ENCODE measurements at places on chromosomes 7 and 10.

GRCh38 chr7:98777051-98777450, 92.8 kb downstream of the TMEM130 start:
- DNase-seq: no peak

DNA sequence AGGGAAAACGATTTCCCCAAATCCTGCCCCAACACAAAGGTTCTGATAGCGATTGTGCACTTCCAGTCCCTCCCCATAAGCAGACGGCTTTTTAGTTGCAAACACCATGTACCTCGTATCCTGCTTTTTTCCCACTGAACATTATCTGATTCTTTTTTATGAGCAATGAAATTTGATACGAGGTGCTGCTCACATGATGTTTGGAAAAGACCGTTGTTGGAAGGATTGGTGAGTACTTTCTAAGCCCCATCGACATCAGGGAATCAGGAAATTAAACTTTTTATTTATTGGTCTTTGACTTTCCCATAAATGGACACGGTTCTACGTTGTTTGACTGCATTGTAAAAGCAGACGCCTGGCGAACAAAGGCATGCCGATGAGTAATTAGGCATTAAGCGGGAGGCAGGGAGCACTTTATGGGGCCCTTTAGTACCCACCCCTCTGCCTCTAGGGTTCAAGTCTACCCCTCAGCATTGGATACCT, 49.4 kb downstream of the TEX36 start:
- no peak for DNase-seq

GRCh38 chr10:4691776-4692175, 134.2 kb upstream of the AKR1E2 start:
- DNase-seq: no peak

GRCh38 chr10:136465-136762, 1.2 kb downstream of the ZMYND11 start:
- DNase-seq: no peak

GRCh38 chr10:3339531-3339950, 167.0 kb upstream of the PITRM1 start:
- no peak for DNase-seq

GRCh38 chr7:4748231-4748681, 27.2 kb upstream of the AP5Z1 start:
- DNase-seq: no peak

GRCh38 chr10:87579563-87579962, 74.9 kb downstream of the MINPP1 start:
- no peak for DNase-seq

GRCh38 chr10:129465796-129466702, 992 bp upstream of the MGMT start:
- no peak for DNase-seq

GRCh38 chr10:71710519-71710918, 9.1 kb downstream of the C10orf105 start:
- DNase-seq: no peak

- DNase-seq: no peak
These were observed 44.1 kb downstream of the CHST3 start for GRCh38 chr10:72008096-72008981.

GRCh38 chr10:112821663-112822062, 128.4 kb upstream of the TCF7L2 start:
- DNase-seq: no peak

- no peak for DNase-seq
These were observed 130.8 kb upstream of the LYZL1 start for GRCh38 chr10:29158066-29158465.

DNA sequence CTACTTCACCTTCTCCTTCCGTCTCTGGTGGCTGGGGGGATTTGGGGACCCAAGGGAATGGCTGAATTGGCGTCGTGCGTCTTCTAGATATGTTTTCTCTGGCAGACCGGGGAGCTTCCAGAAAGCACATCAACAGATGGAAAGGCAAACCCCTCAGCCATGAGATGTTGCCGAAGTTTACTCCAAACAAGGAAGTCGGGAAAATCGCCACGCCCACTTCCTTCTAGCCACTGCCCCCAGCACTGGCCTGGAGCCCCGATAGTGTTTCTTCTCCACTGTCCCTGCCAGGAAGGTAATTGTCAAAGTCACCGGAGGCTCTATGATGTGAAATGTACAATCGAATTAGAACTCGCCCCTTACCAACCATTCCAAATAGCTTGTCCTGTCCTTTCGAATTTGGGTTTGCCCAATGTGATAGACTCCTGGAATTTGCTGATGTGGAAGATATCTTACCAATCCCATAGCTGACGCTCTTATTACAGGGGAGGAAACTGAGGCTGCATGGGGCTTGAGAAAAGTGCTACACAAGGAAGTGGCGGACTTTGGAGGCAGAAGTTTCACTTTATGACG, 191.0 kb downstream of the LSM5 start:
- no peak for DNase-seq

GRCh38 chr7:78879206-78879605, 574.3 kb downstream of the MAGI2 start:
- no peak for DNase-seq

DNA sequence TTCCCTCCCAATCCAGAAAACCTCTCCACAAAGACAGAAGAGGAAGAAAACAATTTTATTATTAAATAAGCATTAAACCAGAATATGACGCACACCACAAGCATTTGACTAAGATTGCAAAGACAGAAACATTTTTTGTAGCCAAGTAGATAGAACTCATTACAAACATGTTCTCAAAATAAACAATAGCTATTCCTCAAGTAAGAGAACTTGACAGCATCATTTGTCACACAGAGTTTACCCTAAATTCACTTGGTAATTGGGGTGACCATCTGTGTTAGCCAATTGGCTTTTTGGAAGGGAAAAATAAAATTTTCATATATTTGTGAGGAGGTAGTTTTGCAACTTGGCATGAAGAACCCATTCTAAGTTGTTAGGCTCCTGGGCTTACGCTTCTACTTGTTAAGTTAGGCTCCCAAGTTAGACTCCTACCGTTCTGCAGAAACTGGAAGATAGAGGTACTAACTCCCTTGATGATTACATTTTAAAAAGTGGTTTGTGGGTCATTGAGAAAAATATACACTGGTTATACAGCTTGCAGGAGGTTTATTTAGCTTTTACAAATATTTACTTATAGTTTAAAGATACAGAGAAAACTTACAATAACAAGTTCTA, 618.6 kb upstream of the CNTNAP2 start:
- no peak for DNase-seq

GRCh38 chr10:103040418-103040817, 122.3 kb downstream of the CNNM2 start:
- DNase-seq: no peak

DNA sequence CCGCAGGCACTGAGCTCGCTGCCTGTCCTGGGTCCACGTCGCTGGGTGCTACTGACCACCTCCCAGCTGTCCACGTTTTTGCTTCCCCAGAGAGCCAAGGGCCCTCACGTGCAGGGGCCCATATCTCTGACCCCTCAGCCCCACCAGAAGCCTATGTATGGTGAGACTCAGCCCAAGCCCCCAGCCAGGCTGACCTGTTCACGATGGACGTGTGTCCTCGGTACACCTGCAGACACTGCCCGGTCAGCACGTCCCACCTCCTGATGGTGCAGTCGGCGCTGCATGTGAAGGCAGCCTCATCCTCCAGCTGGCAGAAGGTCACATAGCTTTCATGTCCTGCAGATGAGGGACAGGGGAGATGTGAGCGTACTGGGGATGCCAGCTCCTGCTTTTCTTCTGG, 9.9 kb downstream of the WDR86 start:
- DNase-seq: no peak

DNA sequence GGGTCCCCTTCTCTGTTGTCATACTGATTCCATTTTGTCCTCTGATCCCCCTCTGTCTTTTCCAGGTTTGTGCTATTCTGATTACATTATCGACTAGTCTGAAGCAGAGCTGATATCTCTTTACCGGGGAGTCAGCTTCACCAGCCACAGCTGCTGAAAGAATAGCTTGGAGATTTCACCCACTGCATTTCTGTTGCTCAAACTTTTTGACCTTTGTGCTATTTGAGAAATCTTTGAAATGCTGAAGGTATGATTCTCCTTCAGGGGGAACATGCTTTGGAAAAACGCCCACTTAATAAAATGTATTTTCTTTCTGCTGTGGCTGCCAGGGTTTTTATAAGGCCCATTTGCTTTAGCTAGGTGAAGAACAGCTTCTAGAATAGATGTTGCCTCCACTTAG, 197.8 kb upstream of the TCF7L2 start:
- DNase-seq: no peak

DNA sequence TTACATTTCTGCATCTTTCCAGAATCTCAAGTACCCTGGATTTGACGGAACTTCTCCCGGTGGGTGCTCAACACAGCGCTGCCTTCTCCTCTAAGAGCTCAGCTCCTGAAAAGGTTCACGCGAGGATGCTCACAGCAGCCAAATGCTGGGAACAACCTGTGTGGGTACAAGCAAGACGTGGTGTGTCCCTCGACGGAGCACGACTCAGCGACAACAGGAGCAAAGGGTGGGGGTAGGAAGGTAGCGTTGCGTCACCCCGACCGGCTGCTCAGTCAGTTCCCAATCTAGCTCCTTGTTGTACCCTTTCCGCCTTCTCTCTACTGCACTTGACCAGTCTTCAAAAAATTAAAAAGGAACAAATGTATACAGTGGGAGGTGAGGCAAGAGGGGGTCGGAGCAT, 117.3 kb downstream of the PTPRN2 start:
- DNase-seq: peak; percentile 54

DNA sequence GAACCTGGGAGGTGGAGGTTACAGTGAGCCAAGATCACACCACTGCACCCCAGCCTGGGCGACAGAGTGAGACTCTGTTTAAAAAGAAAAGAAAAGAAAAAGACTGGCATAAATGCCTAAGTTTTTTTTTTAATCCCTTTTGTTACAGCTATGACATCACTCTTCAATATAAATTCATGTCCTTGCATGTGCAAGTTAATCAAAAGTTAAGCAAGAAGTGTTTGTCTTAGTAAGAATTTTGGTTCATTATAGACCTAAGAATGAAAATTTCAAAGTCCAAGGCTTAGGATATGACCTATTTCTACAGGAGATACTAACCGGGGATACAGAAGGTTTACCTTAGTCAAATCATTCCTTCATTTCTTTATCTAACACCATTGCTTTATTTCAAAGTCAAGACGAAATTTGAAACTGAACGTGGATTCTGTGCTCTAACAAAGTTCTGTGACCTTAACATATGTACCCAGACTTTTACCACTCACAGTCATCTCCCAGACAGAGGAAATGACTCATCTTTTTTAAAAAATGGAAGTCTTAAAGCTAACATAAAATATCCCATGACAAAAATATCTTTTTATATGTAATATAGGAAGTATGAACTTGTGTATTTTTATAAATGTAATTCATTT, 29.3 kb upstream of the ITGB8 start:
- DNase-seq: no peak

DNA sequence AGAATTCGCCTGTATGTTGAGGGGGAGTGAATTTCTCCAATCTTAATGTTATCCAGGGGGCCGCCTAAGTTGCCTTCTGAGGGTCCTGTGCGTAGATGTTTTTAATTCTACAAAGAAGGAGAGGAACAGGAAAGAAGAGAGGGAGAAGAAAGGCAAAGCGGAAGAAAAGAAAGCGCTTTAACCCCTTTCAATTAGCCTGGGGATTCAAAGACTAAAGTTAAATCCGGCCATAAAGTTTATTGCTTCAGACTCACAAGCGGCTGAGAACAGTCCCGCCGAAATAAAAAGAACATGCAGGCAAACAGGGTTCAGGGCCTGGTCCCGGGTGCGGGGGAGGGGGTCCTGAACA, 4.5 kb downstream of the HOXA5 start:
- DNase-seq: no peak

DNA sequence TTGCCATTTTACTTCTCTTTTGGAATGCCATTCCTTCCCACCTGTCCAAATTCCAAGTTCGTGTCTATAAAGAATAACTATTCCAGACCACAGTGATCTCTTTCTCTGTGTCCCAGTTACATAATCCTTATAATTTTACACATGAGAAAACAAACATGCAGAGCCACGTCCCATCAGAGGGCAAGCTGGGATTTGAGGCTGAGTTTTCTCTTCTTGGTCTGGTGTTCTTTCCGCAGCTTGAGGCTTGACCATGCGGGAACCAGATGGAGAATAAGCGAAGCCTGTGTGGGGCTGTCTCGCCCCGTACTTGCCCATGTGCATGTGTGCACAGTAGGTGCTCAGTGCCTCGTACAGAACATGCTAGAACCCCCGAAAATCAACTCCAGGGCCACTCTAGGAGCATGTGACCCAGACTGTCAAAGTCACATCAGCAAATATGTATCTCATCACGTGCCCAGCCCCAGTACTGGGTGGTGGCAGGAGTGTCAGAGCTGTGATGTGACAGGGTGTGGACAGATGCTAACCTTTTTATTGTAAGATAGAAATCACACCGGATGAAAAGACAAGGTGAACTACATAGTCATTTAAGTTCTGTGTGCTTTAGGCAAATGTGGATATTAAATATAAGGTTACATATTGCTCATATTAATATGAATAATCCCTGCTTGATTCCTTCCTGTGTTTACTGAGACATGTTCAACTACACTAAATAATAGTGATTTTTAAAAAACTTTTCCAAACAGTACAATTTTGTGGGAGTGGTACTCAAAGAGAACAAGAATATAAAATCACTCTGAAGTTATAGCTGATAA, 3.2 kb downstream of the INSIG1 start:
- no peak for DNase-seq

GRCh38 chr7:77980087-77980713, 181.6 kb downstream of the PHTF2 start:
- no peak for DNase-seq

- no peak for DNase-seq
These were observed 38.4 kb downstream of the IL2RA start for GRCh38 chr10:6023661-6024333.

- no peak for DNase-seq
These were observed 62.4 kb downstream of the MICU1 start for GRCh38 chr10:72563327-72563932.

DNA sequence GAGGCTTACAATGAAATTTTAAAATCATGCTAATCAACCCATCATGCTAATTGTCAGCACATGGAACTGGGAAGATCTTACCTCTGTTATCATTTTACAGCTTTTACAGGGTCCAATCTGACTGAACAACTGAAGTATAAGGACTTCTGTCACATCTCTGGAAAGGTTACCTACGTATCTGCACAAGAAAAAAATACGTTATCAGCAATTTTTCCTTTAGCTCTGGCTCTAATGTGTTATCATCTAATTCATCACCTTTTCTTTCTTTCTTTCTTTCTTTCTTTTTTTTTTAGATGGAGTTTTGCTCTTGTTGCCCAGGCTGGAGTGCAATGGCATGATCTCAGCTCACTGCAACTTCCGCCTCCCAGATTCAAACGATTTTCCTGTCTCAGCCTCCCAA, 8.7 kb downstream of the TIAL1 start:
- no peak for DNase-seq

DNA sequence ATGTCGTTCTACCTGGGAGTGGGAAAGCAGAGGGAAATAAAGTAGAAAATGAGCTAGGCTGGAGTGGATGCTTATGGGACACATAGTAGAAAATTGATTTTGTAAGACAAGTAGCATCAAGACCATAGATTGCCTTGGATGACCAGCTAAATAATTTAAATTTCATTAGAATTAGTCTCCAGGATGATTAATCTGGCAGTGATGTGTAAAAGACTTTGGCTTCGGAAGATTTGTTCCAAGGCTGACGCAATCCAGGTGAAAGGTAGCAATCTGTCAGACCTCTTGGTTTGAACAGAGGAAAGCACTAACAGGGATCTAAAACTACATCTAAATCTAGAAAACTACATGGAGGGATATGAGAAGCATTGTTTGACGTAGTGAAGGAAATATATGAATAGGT, 236.5 kb downstream of the ARL4A start:
- no peak for DNase-seq

GRCh38 chr10:85430991-85431390, 935.6 kb downstream of the GRID1 start:
- no peak for DNase-seq

GRCh38 chr10:76015245-76015644, 583.8 kb downstream of the LRMDA start:
- DNase-seq: no peak
